ENCODE measurements at places on chromosomes 4 and X.

DNA sequence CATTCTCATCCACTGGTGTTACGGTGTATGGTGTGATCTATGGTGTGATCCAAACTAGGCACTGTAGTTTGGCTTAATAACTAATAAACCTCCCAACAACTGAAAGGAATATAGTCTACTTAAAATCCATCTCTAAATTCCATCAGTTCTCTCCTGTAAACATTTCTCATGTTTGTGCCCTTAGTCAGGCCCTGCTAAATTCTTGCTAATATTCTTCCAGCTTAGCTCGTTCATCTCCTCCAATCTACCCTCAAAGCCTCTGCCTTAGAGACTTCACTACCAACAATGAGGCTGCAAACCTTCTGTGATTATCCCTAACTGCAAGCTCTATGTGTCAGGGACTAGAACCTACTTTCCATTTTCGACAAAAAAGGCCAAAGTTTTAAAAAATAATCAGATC is 28.1 kb downstream of the ZAR1 start:
- DNase-seq, result no peak
- H3K27ac ChIP-seq, result no peak overlapping the region
- no peaks in the 10 kb centered on the region for H3K4me1 ChIP-seq
- H3K36me3 ChIP-seq, result peaks cover 61% of the 10 kb centered on the region
- H3K27me3 ChIP-seq, result no peaks in the 10 kb centered on the region
- no peak overlapping the region for H3K4me3 ChIP-seq

- no peaks in the 10 kb centered on the region for H3K27me3 ChIP-seq
- no peaks in the 10 kb centered on the region for H3K36me3 ChIP-seq
- no peaks in the 10 kb centered on the region for H3K4me1 ChIP-seq
- DNase-seq, result no peak
- H3K27ac ChIP-seq, result no peak overlapping the region
- H3K4me3 ChIP-seq, result no peak overlapping the region
Measured at GRCh38 chr4:29390921-29391320, 1329.2 kb upstream of the PCDH7 start.

DNA sequence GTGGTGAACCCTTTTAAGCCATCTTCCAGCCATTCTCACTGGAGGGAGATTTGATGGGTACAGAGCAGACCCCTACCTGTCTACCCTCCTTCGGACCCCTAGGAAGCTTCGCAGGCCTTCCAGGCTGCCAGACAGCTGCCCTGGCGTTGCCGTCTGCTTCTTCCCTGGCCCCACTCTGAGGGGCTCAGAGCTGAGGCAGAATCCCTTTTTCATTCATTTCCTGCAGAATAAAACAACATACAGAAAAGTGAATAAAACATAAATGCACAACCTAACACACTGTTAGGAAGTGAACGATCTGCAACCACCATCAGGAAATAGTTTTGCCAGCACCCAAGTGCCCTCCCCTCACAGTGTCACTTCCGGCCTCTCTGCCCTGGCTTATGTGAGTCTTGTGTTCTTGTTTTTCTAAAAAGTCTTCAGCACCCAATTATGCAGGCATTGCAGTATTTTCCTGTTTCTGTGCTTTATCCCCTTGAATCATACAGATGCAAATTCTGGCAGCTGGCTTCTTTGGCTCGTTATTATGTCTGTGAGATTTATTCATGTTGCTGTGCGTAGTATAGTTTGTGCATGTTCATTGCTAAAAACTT is 5.6 kb upstream of the ADD1 start:
- no peaks in the 10 kb centered on the region for H3K27me3 ChIP-seq
- no peaks in the 10 kb centered on the region for H3K4me1 ChIP-seq
- peaks cover 28% of the 10 kb centered on the region for H3K36me3 ChIP-seq
- DNase-seq, result no peak

DNA sequence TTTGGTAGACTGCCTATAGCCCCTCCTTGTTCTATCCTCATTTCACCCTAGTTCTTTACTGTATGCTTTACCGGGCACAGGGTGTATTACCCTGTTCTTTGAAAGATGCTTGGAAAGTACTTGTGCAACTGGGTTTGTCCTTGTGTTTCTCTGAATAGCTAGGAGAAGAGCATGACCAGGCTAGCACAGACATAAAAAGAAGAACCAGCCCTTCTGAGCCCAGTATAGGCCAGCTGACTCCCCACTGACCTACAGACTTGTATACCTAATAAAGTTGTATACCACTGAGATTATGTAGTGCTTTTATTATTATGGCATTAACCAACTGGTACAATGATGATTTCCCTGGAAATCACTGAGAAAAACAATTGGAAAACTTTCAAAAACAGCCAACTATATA is 15.0 kb downstream of the CFI start:
- no peaks in the 10 kb centered on the region for H3K27me3 ChIP-seq
- no peaks in the 10 kb centered on the region for H3K4me1 ChIP-seq
- no peak overlapping the region for H3K4me3 ChIP-seq
- no peaks in the 10 kb centered on the region for H3K36me3 ChIP-seq
- H3K27ac ChIP-seq, result no peak overlapping the region

DNA sequence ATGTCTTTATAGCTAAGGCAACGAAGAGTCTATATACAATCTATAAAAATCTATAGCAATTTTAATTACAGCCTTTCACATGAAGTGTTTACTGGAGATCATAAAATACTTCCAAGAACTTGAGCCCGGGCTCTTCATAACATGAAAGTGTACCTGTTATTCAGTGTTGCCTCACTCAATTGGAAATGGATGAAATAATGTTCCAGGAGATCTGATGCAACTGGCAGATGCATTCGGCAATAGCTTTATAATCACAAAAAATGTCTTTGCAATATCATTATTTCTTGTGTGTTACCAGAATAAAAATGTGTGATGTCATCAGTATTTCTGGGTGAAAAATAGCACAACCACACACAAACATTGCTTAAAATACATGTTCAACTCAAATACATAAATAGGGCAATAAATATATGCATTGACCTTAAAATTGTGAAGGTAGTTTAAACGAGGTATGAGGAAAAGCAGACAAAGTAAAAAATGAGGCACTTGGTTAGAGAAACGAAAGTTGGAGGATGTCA is 1266.8 kb upstream of the PCDH7 start:
- DNase-seq, result no peak
- no peaks in the 10 kb centered on the region for H3K36me3 ChIP-seq
- H3K27ac ChIP-seq, result no peak overlapping the region
- H3K4me1 ChIP-seq, result no peaks in the 10 kb centered on the region
- no peaks in the 10 kb centered on the region for H3K27me3 ChIP-seq
- no peak overlapping the region for H3K4me3 ChIP-seq

All from large intestine (tissue), 12 donors.